Stimulated activated CD8-positive, alpha-beta memory T cell treated with anti-CD3 and anti-CD28 coated beads, Interleukin-7, amount 100 ng/mL, for 48 hours (primary cell): ENCODE measurements at places on chromosomes 7 and 10.

- DNase-seq, result no peak
These were observed 19.4 kb downstream of the GSTO2 start for GRCh38 chr10:104288355-104288754.

- DNase-seq, result no peak
These were observed 164.7 kb downstream of the AGMO start for GRCh38 chr7:15397159-15397550.

DNA sequence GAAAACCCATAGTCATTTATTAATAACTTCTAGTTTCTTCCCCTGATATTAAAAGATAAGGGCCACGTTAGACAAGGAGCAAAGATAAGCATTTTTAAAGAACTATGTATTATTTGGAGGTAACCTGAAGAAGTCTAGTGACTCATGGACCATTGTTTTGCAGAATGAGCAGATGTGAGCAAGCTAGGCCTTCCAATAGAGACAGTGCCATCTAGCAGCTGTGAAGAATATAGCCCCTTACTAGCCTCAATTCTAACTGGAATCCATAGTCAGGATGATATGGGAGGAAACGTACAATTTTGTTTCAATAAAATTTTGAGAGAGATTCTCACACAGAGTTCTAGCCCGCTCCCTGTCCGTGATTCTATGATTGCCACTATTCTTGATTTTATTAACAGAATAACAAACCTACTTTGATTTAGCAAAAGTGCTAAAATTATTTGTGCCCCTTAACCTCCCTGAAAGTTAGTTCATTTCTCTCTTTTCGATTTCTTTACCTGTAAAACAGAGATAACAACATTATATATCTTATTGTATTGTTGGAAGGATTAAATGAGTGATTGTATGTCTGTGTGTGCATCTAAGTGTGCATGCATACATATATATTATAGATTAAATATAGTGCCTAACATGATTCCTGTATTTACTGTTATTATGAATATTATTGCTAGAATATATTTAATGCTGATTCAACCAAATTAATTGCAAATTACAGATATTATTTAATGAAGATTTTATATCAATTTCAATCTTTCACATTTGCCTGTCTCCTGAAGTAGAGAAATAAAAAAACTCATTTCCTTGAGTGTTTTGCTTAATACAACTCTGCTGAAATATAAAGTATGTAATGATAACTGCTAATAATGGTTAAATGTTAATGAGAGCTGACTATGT, 22.7 kb downstream of the FAM237B start:
- DNase-seq, result no peak

DNA sequence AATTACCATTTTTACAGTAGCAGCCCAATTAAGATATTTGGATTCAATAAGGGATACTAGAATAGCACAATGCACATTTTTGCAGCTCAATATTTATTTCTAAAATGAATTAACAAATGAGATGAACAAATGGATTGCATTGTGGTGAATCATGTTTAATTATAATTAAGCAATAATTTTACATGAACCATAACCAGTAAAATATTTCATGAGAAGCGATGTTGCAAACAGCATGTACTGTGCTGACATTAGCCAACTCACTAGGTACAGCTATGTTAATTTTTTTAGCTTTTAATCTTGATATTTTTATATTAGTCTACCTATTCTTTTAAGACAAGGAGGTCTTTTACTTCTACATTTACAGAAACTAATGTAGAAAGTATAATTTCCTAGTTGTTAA, 399.1 kb upstream of the AKR1E2 start:
- DNase-seq, result no peak

GRCh38 chr10:122261584-122261983, 9.5 kb upstream of the BTBD16 start:
- DNase-seq, result no peak

- DNase-seq, result no peak
These were observed 48.2 kb downstream of the APBB1IP start for GRCh38 chr10:26486304-26486703.

DNA sequence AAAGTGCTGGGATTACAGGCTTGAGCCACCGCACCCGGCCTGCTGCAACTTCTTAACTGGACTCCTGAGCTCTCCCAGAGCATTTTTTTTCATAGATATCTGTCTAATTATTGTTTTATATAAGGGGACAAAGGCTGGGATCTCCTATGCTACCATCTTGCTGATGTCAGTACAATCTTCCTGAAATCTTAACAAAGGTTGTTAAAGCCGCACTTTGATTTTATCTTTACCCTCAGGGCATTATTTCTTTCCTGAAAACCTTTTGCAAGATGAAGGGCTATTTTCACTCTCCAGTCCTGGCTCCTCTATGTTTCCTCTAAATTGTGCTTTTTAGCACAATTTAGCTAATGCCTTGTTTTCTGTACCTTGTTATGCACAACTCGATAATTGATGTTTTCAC, 102.9 kb downstream of the EPC1 start:
- no peak for DNase-seq

DNA sequence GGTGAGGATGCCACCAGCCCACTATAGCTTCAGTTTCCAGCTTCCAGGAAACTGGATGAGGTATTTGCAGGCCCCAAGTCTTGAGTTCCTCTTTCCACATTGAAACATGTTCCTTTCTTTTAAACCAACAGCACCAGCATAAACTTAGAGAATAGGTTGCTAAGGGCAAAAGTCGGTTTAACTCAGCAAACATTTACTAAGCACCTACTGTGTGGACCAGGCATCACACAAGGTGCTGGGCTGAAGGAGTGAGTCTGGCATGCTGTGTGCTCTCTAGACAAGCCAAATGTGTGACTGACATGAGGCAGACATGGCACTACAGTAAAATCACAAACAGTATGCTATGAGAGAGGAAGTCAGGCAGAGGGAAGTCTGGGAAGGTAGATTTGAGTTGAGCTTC, 11.0 kb upstream of the RASSF4 start:
- no peak for DNase-seq

DNA sequence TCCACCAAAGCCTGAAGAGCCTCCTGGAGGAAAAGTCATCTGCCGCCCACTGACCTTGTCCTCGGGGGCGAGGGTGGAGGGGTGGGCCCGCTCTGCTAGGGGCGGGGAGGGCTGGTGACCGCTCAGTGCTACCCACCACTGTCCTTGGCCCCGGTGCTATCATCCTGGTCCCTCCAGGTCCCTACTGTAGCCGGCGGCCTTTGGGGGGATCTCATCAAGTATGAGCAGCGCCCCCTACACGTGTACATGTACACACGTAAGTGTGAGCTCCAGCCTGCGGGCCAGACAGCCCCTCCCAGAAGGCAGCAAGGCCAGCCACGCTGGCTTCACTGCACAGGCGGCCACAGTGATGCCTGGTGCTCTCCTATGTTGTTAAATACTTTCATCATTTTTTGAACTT, 19.6 kb downstream of the TTYH3 start:
- DNase-seq, result no peak
